Stimulated activated CD8-positive, alpha-beta memory T cell treated with anti-CD3 and anti-CD28 coated beads, Interleukin-7, amount 100 ng/mL, for 24 hours (primary cell): ENCODE measurements at places on chromosomes 11 and 22.

GRCh38 chr11:13258855-13259254, 18.7 kb upstream of the BMAL1 start:
- DNase-seq = no peak

GRCh38 chr11:13341026-13341425, 63.4 kb downstream of the BMAL1 start:
- DNase-seq = no peak

DNA sequence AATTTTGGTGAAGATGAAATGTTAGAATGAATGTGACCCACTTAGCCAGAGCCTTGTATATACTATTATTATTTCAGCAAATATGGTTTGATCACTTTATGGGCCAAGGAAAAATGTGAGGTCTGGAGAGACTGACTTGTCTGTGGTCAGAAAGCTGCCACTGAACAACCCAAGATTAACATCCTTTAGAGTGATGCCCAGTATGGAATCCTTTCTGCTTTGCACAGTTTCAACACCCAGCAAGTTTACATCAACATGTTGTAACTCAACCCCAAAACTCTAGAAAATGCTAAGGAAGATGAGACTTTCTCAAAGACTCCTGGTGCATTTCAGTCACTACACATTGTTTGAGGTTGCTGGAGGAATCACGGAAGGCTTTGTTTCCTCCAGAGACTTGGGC, 107.7 kb downstream of the SNX19 start:
- no peak for DNase-seq

DNA sequence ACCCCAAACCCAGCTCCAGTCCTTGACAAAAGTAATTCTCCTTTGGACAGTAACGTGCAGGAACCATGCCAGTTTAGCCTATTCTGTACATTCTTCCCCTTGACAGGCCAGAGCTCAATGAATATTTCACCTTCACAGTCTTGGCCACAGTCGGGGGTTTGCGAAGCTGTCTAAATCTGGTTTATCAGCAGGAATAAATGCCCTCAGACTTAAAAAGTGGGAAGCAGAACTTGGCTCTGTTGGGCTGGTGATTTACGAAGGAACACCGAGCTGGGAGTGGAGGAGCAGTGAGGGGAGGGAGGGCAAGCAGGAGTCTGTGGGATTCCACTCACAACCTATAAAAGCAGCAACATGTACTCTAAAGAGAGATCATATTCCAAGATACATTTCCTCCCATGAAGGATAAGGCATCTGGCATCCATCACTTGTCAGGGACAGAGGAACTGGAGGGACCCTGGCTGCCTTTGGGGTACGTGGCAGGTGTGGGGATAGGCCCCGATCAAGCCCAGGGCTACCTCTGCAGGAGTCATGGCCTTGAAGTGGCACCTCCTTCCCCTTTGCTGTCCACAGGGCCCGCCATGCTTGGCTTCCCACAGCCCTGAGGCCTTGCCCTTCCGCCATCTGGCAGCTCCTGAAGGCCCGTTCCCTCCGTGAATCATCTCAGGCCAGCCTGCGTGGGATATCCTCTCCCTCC, 154.3 kb downstream of the ADAMTS15 start:
- DNase-seq = no peak

- no peak for DNase-seq
Observed at GRCh38 chr22:46514592-46515207, 22.7 kb downstream of the CELSR1 start.

GRCh38 chr22:46125311-46125710, 25.0 kb upstream of the PPARA start:
- no peak for DNase-seq

GRCh38 chr22:25754527-25755202, 12.7 kb downstream of the MYO18B start:
- DNase-seq = no peak

DNA sequence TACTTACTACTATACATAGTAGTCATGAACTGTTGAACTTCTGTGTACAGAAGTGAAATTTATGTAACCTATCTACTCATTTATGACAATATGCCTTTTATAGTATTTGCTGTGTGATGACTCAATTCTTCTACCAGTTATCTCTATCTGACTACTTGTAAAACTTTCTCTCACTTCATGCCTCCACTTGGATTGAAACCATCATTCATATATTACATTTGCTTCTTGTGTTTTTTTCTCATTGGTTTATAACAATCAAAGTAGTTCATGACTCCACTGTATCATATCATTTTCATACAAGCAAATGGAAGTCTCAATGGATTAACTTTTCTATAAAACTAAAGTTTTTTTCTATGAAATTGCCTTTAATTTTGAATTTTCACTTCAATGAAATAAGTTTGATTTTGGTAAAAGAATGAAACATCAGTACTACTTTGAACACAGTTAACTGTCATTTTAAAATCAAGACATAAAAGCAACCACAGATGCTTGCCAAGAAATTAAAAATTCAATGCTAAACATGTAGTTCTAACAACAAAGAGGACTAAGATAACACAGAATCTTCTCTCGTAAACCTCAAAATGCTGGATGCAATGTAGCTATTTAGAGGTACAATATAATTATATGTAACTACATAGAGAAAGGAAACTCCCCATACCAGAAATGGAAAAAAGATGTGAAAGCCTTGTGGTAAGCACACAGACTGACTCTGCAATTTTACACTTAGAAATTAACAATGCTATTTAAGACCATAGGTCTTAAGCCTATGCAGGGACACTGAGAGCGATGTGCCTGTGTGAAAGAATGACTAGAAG, 27.6 kb upstream of the EXPH5 start:
- DNase-seq = no peak

DNA sequence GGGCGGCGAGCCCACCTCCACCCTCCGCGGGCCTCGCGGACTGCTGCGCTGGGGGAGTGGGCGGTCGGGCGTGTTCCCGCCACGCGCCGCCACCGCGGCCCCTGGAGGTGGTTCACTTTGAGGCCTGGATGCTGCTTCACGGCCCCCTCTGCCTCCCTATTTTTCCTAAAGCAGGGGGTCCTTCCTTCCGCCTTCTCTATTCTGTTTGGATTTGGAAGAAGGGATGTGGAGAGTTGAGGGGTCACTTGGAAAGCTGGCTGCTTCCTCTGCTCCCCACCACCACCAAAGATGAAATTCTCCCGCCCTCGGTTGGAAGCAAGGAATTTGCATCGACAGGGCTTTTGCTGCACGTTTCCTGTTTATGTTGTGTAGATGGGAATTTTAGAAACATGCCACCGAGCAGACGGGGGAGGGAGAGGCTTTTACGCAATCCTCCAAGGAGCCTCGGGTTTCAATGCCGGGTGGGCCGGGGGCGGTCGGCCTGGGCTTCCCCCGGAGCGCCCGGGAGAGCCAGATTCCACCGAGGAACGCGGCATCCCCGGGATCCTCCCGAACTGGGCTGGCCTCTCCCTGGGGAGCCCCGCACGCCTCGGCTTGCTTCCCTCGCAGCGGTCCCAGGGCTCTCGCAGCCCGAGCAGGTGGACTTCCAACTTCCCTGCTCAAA, 403 bp upstream of the SBF2 start:
- DNase-seq = no peak

- no peak for DNase-seq
Observed at GRCh38 chr11:109209572-109209971, 212.4 kb upstream of the C11orf87 start.

GRCh38 chr22:46966846-46967245, 204.4 kb downstream of the TBC1D22A start:
- no peak for DNase-seq

- no peak for DNase-seq
Observed at GRCh38 chr11:1290052-1291040, 19.1 kb downstream of the TOLLIP start.

DNA sequence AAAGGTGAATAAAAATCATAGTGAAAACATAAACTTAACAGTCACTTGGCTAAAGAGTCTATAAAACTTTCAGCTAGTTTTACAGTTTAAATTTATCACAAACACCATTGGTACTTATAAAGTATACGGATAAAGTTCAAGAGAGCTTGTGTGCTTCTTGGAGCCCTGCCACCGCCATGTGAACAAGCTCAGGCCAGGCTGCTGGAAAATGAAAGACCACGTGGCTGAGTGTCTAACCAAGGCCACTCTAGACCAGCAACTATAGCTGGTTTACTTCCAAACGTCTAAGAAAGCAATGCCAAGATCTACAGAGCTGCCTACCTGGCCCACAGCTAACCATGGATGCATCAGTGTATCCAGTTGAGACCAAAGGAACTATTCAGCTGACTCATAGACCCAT, 66.3 kb upstream of the API5 start:
- no peak for DNase-seq

DNA sequence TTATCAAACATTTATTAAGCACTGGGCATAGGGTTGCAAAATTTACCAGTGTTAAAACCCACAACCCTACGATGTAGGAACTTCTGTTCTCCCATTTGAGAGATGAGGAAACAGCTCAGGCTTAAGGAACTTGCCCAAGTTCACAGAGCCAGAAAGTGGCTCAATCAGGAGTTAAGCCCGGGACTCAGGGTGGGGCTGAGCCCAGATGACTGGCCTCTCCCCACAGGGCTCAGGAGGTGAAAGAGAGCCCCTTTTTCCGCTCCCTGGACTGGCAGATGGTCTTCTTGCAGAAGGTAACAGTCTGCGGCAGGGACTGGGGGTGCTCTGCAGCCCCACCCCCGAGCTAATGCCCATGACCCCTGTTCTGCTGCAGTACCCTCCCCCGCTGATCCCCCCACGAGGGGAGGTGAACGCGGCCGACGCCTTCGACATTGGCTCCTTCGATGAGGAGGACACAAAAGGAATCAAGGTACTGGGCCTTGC, 5.6 kb upstream of the ANKRD13D start:
- no peak for DNase-seq

DNA sequence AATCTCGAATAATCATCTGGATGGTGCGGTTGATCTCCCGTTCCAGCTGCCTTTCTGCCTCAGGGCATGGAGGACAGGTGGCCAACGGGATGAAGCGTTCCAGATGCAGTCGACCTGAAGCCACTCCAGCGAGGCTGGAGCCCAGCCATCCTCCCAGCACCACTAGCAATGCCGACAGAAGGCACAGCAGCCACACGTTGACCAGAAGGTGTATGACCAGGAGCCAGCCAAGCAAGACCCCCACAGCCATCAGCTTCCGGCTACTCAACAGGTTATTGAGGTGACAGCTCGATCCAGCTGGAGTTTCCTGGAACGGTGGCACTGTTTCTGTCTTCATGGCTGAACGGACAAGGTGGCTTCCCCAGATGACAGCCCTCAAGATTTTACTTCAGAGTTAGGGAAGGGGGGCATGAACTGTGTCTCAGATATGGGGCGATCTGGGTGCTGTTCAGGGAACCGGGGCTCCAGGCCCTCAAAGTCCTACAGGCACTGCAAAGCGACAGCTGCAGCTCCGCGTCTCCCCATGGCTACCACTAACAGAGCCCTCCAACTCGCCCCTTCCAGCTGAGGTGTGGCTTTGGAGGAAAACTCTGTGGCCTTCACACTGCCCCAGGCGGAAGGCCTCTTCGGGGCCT, 559 bp downstream of the SNX19 start:
- DNase-seq = no peak

DNA sequence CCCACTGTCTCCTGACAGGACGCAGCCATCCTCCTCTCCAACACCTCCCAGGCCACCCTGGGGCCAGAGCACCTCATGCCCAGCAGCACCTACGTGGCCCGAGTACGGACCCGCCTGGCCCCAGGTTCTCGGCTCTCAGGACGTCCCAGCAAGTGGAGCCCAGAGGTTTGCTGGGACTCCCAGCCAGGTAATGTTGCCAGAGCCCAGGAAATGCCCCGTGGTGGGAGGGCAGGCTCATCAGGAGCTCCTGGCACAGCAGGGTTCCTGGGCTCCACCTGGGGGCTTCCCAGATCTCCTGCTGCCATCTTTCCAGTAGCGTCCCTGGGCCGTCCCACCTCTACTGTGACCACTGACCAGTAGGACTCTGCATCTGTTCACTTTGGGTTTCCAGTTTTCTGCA, 16.2 kb downstream of the CSF2RB start:
- DNase-seq = no peak

- DNase-seq = no peak
Observed at GRCh38 chr11:67416416-67417335, 1.2 kb downstream of the CARNS1 start.

GRCh38 chr11:12456651-12457579, 79.5 kb downstream of the PARVA start:
- no peak for DNase-seq

DNA sequence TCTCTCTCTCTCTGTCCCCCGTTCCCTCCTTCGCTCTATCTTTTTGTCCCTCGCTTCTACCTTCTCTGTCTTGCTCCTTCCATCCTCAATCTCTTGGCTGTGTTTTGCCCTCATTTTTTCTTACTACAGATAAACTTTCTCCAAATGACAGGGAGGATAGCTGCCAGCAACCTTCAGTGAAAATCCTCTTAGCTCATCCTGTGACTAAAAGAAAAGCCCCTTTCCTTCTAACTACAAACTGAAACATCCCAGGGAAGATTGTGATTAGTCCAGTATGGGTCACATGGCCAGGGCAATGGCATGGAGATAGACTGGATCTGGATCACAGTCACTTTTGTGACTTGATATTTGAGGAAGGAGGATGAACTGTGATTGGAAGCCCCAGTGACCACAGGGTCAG, 10.4 kb downstream of the SPON1 start:
- DNase-seq = no peak

GRCh38 chr11:16946477-16947282, 67.5 kb downstream of the PLEKHA7 start:
- no peak for DNase-seq

DNA sequence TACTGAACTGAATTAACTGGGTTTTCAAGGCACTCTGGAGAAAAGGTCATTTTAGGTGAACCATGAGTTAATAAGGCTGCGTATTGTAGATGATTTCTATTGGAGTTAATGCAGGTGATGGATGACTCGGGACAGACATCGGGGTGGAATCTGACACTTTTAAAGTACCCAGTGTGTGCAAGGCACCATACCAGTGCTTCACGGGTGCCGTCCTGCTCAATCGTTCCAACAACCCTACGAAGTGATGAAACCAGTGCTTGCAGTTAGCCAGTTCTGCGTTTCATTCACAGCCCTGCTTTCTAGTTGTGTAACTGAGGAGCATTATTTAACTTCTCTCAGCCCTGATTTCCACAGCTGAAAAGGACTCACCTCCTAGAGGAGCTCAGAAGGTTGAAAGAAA, 216.5 kb downstream of the BARX2 start:
- DNase-seq = no peak

DNA sequence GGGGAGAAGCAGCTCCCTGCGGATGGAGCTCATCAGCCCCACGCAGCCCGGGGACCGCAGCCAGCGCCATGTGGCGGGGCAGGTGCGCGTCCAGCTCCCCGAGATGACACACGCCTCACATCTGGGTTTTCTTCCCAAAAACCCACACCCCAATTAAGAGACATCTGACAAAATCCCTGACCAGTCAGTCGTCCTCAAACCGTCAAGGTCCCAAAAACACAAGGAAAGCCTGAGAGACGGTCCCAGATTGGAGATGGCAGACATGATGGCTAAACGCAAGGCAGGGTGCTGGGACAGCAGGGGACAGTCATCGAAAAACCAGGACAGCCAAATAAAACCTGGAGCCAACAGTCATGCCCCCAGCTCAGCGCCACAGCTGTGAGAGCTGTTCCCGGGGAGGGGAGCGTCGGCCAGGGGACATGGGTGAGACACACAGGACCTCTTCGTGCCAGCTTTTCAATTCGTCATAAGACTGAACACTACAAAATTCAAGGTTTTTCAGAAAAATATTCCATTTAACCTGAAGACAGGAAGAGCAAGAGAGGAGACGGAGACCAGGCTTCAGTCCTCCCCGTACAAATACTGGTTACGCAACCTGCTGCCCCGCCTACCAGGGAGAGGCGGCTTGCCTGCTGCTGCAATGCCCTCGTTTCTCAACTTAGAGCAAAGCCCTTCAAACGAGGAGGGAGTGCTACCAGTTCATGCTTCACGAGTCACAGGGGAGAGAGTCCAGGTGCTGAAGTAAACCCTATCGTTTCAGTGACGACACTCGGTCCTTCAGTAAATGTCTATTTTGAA, 10.5 kb downstream of the TOLLIP start:
- DNase-seq = no peak
